ENCODE measurements at places on chromosomes 3 and 15.

DNA sequence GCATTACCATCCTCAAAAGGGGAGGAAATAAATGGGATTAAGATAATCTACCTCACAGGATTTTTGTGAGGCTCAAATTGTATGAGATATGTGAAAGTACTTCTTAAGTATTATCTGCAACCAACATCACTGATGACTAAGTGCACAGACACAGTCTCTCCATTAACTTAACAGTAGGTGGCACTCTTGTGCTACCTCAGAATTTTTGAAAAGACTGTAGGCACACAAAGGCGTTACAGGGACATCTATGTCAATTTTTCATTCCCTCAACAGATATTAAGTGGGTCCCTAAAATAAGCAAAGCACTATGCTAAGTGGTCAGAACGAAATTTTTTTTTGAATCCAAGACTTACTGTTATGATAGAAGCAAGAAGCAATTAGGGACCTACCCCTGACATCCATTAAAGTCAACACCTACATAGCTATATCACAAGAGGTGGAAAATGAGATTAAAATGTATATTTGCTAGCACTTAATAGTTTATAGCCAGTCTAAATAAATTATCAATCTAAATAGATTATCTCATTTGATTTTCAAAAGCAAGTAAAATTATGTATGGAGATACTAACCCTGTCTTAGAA lies 52.9 kb downstream of the RYK start:
- DNase-seq: no peak

- DNase-seq: no peak
Measured at GRCh38 chr15:42692997-42693396, 43.9 kb downstream of the CDAN1 start.

GRCh38 chr3:194140520-194141414 lies 4.8 kb downstream of the HES1 start:
- peak; percentile 44 for DNase-seq

- no peak for DNase-seq
Measured at GRCh38 chr3:152961323-152961722, 126.4 kb downstream of the P2RY1 start.

- DNase-seq: no peak
Measured at GRCh38 chr3:98710067-98710659, 53.0 kb upstream of the ST3GAL6 start.

- no peak for DNase-seq
Measured at GRCh38 chr15:75049392-75049791, 26.0 kb downstream of the PPCDC start.

DNA sequence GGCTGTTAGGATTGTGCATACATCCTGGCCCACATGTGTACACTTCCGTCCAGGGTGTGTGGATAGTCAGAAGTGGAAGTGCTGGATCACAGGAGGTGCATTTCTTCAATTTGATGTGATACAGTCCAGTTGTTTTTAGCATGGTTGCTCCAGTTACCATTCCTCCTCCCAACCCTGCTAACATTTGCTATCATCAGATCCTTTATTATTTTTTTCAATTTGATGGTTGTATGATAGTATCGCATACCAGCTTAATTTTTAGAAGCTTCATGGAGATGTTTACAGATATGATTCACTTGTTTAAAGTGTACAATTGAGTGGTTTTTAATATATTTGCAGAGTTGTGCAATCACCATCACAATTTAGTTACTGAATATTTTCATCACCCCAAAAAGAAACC lies 202.7 kb downstream of the ITPR1 start:
- DNase-seq: no peak

DNA sequence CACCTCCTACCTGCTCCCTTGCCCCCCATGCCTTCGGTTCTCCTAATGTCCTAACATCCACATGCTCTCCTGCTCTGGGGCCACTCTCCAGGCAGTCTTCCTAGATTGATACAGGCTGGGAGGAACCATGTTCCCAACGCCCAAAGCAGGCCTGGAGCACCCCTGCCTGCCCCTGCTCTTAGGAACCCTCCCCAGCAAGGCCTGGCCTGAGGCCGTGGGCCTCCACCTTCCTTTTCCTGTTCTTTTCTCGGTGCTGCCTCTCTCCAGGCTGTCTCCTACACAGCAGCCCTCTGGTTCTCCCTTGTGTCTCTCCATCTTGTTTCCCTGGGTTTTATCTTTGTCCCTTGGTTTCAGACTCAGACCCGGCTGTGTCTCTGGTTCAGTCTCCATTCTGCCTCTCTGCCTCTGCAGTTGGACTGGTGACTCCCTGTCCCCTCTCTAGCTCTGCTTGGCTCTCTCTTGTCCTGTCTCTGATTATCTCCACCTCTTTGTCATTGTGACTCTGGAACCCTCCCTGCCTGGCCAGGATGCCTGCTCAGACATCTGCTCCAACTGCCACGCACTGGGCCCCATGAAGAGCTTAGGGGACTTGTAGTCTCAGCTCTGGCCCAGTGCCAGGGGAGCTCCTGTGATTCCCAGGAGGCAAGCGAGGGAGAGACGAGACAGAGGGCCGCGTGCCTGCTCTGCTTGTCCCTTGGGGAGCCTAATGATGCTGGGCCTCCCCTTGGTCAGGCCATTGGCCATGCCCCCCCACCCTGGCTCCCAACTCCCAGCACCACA lies 26.0 kb upstream of the RPL29 start:
- DNase-seq: no peak

DNA sequence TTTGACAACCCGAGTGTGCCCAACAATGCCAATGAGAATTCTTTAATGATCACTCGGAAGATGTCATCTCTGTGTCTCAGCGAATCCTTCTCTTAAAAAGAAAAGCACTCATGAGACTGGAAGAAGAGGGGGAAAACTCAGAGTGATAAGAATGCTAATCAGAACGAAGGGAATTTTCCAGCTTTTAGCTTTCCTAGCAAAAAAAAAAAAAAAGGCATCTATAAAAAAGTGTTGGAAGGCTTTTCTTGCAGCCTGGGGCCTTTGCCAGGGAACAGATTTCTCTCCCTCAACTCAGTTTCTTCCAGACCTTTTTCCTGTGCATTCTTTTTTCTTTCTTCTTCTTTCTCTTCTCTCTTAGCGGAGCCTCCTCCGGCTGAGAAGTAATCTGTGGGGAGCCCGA lies 80.5 kb upstream of the NEO1 start:
- DNase-seq: no peak

DNA sequence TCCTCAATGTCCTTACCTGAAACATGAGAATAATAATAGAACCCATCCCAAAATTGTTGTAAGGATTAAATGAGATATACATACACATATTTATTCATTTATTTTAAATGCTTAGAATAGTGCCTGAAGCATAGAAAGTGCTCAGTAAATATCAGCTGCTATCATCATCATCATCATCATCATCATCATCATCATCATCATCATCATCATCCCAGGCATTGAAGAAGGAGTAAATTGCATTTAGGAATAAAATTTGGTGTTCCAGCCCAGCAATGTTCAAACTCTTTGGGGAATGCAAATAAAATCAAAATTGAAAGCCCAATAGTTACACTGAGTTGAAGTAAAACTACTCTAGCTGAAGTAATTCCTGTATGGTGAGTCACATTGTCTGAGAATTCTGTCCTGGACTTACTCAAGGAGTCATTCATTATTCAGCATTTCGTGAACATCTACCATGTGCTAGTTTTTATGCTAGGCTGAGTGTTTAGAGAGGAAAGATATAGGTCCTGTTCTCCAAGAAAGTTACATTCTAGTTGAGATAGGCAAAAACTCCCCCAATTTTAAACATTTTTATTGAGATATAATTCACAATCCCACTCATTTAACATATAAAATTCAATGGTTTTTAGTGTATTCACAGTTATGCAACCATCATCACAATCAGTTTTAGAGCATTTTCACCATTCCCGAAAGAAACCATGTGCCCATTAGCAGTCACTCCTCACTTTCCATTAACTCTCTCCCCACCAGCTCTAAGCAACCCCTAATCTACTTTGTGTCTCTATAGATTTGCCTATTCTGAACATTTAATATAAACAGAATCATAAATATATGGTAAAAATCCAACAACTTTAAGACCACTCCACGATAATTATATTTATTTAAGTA lies 107.2 kb downstream of the FRMD5 start:
- no peak for DNase-seq

DNA sequence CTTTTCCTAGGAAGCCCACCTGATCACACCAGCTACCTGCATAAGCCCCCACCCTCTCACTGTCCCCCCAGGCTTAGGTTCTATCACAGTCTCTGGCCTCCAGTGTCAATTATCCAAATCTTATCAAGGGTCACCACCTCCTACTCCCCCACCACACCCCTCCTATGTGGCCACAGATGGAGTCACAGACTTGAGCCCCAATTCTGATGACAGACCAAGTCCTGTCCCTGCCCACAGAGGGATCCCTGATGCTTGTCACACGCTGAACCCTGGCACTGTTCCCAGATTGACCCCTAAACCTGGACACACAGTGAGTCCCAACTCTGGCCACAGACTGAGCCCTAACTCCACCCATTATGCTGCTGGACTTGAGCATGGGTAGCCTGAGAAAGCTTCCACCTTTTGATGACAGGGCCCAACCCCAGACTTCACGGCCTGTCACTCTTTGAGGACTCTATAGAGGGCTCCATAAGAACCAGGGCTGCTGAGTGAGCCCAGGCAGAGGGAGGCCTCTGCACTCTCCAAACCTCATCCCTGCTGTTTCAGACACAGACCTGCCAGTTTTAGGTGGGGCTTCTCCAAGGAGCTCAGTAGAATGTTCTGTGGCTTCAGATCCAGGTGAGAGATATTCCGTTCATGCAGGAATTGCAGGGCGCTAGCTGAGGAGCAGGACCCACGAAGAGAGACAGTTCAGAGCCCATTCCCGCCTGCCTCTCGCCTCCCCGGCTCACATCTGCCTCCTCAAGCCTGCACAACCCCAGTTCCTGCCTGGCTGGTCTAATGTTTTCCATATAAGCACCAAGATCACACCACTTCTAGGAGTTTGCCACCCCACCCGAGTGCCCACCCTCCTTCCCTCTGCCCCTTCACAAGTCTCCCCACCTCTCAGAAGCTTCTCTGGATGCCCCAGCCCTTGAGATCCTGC lies 1.8 kb downstream of the ULK3 start:
- DNase-seq: no peak

- DNase-seq: no peak
Measured at GRCh38 chr3:46361408-46362283, 7.7 kb downstream of the CCR2 start.

DNA sequence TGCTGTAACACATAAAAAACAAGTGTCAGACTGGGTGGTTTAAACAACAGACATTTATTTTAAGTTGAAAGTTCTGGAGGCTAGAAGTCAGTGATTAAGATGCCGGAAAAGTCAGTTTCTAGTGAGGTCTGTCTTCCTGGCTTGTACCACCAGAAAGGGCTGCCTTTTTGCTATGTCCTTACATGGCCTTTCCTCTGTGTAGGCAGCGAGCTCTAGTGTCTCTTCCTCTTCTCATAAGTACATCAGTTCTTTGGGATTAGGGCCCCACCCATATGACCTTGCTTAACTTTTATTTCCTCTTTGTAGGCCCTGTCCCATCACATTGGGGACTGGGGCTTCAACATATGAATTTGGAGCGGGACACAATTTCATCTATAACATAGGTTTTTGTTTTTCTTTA lies 128.0 kb downstream of the BBX start:
- no peak for DNase-seq

GRCh38 chr15:72824112-72824511 lies 40.6 kb upstream of the ADPGK start:
- no peak for DNase-seq

GRCh38 chr15:91652610-91653207 lies 200.8 kb upstream of the SLCO3A1 start:
- DNase-seq: no peak

- peak; percentile 47 for DNase-seq
Measured at GRCh38 chr15:53586799-53587198, 172.7 kb downstream of the WDR72 start.

GRCh38 chr3:23493889-23494288 lies 290.8 kb downstream of the UBE2E2 start:
- no peak for DNase-seq

GRCh38 chr3:101010296-101010695 lies 17.1 kb upstream of the ABI3BP start:
- DNase-seq: no peak

DNA sequence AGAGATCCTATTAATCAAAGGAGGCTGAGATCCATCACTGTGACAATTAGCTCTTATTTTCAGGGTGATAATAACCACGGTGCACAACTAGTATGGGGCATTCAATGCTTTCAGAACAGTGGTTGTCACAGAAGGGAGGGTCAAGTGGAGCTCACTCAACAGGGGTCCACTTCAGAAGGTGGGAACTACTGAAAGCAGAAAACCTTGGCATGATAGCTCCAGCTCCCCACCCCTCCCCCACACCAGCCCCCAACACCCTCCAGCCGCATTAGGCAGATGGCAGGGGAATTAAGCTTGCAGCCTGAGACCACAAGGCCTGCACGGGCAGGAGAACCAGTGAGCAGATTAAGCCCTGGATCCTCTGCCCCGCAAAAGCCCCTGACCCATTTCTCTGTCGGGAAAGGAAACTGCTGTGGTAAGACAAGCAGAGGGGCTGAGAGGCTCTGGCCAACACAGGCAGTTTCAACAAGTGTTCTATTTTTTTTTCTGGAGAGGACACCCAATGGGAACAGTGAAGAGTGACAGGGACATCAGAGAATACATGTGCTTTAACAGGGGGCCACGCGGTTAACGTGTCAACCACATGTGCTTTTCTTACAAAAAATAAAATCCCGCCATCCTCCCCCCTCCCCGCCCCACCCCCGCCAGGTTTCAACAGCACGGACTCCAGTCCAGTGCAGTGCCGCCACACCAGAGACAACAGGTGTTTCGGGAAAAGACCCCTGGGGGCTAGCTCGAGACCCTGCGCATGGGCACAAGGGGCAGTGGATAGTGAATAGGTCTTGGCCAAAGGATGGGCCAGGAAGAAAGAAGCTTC lies 997 bp downstream of the FYCO1 start:
- DNase-seq: peak; percentile 59

- no peak for DNase-seq
Measured at GRCh38 chr3:7000501-7000900, 139.6 kb downstream of the GRM7 start.

DNA sequence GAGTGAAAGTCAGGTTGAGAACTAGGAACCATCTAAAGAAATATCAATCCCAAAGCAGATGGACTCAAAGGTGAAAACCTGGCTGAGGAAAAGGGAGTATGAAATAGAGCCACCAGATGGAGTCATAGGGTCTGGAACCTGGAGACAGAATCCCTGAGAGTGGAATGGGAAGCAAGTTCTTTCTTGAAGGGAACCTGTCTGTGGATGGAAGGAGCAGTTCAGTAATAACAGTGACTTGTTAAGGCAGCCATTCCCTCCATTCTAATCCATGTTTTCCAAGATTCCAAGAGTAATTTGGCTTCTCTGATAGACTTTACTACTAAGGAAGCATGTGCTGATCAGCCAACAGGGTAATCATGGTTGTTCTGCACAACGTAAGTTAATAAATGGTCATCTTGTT lies 22.5 kb upstream of the AQP9 start:
- no peak for DNase-seq

All from activated CD4-positive, alpha-beta T cell treated with anti-CD3 and anti-CD28 coated beads for 48 hours (primary cell).